ENCODE measurements at places on chromosomes 6 and 20. TPM values are rescaled to one million over a fixed set of nuclear protein-coding genes. Genes with fewer than 3 reads are reported as not detected.

Gene NRSN1
- not detected for total RNA-seq

Gene ACTL10
- not detected for total RNA-seq

Gene BPIFB4
- not detected for total RNA-seq

Gene RBPJL
- not detected for total RNA-seq

Gene LAMA5
- 400 TPM for total RNA-seq

Gene RSPH4A
- total RNA-seq: 0.14 TPM

Gene PXT1
- not detected for total RNA-seq

Gene C6orf62
- 51.4 TPM for total RNA-seq

Gene POU3F2
- total RNA-seq: not detected

Gene SMLR1
- not detected for total RNA-seq

Gene AVP
- not detected for total RNA-seq

Gene MYMX
- not detected for total RNA-seq

Gene OPRL1
- total RNA-seq: 1.5 TPM

Gene CAPN11
- total RNA-seq: not detected

Gene TRAPPC3L
- total RNA-seq: not detected

Gene LINC00237
- total RNA-seq: not detected

Gene C6orf15
- 0.07 TPM for total RNA-seq

Gene NOX3
- total RNA-seq: not detected

Gene THEMIS
- total RNA-seq: not detected

Gene NHLRC1
- 1.6 TPM for total RNA-seq
